ENCODE measurements at places on chromosomes 12 and 14.

DNA sequence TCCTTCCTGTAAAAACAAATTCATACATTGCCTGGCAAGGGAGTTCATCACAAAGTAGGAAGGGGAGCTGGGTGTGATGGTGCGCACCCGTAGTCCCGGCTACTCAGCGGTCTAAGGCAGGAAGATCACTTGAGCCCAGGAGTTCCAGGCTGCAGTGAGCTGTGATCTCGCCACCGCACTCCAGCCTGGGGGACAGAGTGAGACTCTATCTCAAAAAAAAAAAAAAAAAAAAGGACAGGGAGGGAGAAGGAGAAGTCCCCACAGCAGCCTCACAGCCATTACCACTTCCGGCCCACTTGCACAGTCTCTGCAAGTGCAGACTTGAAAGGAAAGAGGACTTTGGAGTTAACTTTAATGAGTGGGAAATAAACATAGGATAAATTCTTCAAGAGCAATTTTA lies 121.0 kb downstream of the FBXL14 start:
- ATAC-seq: no peak

DNA sequence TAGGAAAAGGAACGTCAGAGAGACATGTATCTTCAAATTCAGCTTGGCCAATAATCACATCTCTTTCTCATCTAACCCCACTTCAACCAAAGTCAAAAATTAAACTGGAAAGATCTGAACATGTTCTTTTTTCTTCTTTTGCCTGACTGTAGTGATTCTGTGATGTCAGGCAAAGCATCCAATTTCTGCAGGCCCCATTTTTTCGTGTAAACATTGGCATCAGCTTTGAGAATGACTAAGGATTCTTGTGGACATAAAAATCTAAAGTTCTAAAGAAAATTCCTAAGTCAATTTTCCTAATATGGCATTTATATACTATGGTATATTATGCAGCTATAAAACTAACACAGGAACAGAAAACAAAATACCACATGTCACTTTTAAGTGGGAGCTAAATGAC lies 89.1 kb downstream of the STXBP6 start:
- ATAC-seq: no peak

- ATAC-seq: no peak
Measured at GRCh38 chr12:132774646-132775275, 13.1 kb upstream of the ANKLE2 start.

GRCh38 chr12:115828168-115828567 lies 449.3 kb downstream of the MED13L start:
- ATAC-seq: no peak

DNA sequence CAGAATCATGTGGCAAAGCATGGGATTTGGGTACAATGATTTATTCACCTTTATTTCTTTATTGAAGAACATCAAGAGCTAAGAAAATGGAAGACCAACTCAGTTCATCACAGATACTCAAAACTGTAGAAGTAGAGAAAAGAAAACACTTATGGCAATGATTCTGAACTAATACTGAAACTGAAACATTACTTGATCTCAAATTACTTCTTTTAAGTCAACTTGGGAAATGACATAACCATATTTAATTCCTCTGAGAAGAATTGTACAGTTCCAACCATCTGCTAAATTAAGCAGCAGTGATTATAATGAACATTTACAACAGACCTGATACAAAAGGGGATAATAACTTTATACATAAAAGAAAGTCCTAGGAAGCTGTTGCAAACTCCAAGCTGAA lies 466.5 kb downstream of the TMTC2 start:
- ATAC-seq: no peak

GRCh38 chr14:87878959-87879358 lies 114.0 kb downstream of the GALC start:
- no peak for ATAC-seq

- no peak for ATAC-seq
Measured at GRCh38 chr14:76810953-76811400, 1.7 kb downstream of the ANGEL1 start.

GRCh38 chr14:68232300-68233055 lies 412.9 kb downstream of the RAD51B start:
- peak; percentile 88 for ATAC-seq

- ATAC-seq: no peak
Measured at GRCh38 chr12:85688837-85689236, 147.4 kb downstream of the RASSF9 start.

- ATAC-seq: no peak
Measured at GRCh38 chr12:94231709-94232108, 83.3 kb downstream of the PLXNC1 start.

DNA sequence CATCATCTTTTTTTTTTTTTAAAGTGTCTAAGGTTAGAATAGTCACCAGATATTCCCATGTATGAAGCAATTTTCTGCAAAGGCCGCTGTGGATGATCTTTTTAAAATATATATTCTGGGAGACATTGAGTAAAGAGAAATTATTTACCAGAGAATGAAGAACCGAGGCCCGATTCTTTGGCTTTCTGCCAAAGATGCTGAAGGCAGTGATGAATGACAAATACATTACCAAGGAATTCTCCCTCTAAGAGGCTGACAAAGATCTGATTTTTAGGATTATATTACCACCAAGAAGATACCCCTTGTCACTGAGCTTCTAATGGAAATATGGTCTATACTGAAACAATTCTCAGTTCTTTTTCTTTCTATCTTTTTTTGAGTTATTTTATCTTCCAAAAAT lies 336.8 kb downstream of the NAV3 start:
- no peak for ATAC-seq

DNA sequence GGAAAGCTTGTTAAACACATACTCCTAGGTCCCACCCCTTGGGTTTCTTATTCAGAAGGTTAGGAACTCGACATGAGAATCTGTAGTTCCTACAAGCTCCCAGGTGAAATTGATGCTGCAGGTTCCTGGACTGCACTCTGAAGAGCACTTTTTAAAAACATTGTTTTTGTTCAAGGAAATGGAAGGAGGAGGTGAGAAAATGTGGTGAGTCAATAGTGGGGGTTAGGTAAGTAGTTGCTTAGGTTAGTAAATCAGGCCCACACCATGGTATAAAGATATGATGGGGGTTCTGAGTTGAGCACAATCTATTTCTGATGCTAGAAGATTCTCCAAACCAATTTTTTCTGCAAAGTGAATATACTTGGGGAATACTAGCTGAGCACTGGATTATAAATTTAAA lies 450.3 kb downstream of the CCDC91 start:
- no peak for ATAC-seq

DNA sequence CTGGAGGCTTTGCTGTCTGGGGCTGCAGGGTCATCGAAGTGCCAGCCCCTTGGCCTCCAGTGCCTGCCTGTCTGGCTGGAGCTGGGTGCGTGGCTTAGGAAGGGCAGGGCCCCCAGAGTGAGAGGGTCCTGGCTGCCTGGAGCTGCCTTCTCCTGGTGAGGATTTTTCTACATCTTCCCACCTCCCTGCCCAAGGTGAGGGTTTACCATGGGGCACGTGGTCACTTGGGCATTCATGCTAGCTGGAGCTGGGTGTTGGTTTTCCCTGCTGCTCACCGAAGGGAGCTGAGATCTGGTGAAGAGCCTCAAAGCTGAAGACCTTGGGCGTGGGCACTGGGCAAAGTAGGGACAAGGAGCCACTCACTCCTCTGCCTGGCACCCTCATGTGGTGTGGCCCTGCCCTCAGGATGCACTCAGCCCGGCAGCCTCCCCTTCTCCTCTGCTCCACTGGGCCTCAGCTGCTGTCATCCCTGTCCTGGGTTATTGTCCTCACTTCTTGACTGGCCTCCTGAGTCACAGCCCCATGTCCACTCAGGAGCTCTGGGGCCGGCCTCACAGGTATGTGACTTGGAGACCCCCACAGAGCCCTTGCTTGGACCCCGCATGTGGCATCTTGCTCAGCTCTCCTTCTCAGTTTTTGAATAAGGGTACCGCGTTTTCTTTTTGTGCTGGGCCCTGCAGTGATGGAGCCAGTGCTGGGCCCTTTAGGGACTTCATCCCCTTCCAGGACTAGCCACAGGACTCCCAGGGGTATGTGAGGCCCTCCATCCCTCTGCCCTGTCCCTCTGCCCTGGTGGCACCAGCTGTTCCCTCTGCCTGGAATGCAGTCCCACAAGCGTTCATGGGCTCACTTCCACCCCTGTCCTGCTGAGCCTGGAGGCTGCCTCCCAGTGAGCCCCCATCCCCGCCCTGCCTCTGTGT lies 1.6 kb downstream of the CEP170B start:
- no peak for ATAC-seq

GRCh38 chr12:52295663-52296062 lies 4.3 kb upstream of the KRT81 start:
- ATAC-seq: no peak

DNA sequence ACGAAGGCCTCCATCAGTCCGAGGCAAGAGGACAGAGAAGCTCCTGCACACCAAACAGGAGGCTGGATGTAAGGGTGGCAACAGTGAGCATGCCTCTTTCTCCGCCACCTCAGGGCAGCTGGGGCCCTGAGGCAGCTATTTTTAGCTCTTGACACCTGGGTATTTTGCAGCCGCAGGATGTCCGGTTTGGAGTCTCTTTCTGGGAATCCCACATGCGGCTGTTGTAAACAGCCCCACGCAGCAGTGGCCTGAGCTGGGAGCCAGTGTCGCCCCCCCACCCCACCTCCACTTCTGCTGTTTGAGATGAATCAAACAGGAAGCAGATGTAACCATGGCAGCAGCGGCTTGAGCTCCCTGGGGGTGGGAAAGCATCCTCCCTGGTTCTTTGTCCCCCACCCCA lies 11.7 kb downstream of the HDAC7 start:
- ATAC-seq: no peak

DNA sequence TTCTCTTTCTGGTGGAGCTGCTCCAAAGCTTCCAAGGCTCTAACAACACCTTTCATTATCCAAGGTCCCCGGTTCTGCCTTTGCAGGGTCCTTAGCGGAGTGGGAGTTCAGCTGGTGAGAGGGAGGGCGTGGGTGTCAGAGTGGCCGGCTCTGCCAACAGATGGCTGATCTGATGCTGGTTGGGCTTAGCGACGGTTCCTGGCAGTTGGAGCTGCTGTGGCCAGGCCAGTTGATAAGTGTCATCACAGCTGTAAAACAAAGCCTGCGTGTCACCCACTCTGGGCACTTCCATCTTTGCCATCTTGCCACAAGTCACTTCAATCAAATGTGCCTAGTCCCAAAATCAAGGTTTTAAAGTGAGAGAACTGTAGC lies 36.3 kb downstream of the RIN3 start:
- peak; percentile 79 for ATAC-seq

DNA sequence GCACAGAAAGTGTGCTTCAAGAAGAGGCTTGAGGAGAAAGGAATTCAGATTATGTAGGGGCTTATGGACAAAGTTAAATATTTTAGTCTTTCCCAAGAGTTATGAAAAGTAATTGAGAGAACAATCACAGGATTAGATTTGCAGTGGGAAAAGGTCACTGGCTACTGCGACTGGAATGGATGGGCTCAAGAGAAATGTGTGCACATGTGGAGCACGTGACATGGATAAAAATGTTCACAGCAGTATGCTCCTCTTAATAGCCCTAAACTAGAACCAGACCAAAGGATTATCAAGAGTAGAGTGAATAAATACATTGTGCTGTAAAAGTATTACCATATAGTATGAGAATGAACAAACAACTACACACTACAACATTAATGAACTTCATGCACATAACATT lies 78.1 kb downstream of the ABCD2 start:
- no peak for ATAC-seq

DNA sequence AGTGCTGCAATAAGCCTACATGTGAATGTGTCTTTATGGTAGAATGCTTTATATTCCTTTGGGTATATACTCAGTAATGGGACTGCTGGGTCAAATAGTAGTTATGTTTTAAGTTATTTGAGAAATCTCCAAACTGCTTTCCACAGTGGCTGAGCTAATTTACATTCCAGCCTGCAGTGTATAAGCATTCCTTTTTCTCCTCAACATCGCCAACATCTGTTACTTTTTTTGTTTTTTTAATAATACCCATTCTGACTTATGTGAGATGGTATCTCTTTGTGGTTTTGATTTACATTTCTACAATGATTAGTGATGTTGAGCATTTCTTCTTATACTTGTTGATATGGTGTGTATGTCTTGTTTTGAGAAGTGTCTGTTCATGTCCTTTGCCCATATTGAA lies 1186.2 kb downstream of the BCL11B start:
- ATAC-seq: no peak

- ATAC-seq: no peak
Measured at GRCh38 chr12:66044731-66045130, 85.8 kb downstream of the LLPH start.

DNA sequence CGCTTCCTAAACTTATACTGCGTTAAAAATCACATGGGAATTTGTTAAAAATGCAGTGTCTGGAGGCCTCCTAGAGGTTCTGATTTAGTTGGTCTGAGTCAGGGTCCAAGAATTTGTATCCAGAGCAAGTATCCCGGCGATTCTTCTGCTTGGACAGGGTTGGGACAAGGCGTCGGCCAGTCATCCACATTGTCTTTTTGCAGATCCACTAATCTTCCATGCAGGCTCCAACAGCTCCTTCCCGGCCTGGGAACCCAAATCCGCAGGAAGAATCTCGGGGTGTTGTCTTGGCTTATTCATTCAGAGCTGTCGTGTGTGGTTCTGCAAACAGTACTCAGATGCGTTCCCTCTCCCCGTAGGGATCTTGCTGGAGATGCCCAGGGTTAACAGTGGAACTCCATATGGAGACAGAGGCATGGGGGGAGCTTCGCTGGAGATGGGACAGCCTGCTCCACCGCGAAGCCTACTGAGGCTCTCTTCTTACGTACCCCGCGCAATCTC lies 25.3 kb downstream of the GPRC5D start:
- ATAC-seq: no peak

- ATAC-seq: no peak
Measured at GRCh38 chr12:46361667-46362034, 10.9 kb downstream of the SLC38A2 start.

DNA sequence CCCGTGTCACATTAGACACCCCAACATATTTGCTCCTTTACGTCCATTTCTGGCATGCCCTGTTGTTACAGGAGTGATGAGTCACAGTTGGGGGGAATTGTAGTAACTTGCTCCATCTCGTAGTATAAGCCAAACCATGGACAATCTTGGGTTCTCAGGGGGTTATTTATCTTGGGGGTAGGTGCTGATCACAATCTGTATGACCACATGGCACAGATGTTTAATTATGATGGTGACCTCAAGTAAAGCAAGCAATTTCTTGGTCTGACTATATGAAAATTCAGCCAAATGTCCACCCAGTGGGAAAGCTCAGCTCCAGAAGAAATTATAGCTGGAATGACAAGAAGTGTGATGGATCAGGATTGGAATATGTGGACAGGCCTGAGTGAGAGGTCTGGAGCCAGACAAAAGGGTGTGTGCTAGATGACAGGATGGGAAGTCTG lies 32.1 kb upstream of the STON2 start:
- no peak for ATAC-seq

- no peak for ATAC-seq
Measured at GRCh38 chr12:1838994-1839365, 18.6 kb downstream of the LRTM2 start.

- no peak for ATAC-seq
Measured at GRCh38 chr12:65895759-65896656, 71.7 kb downstream of the HMGA2 start.

GRCh38 chr14:85578930-85579329 lies 49.0 kb downstream of the FLRT2 start:
- no peak for ATAC-seq
